ENCODE measurements at places on chromosomes 13 and 19. TPM values are rescaled to one million over a fixed set of nuclear protein-coding genes. Genes with fewer than 3 reads are reported as not detected.

DNA sequence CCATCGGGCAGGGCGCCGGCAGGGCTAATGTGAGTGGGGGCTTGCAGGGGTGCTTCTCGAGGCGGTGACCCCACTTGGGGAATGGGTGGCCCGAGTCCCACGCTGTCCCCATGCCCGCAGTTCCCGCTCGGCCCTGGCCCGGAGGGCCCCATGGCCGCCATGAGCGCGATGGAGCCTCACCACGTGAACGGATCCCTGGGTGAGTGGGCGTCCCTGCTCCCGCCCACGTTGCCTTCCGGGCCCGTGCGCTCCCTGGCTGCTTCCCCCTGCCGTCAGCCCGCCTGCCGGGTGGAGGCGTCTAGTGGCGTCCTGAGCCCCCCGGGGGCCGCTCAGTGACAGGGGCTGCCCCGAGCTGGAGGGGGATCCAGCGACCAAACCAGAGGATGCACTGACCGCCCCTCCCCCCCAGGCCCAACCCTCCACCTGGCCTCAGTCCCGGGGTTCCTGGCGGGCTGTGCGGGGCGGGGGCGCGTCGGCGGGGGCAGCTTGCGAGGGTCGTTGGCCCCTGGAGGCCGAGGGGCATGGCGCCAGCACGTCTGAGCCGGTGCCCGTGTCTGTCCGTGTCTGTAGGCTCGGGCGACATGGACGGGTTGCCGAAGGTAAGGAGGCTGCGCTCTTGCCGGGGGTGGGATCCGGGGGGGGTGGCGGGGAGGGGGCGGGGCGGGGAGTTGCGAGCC is 4.8 kb downstream of the ISYNA1 start:
- no peak for DNase-seq
- peaks cover 39% of the 10 kb centered on the region for H3K4me1 ChIP-seq
- H3K27ac ChIP-seq: no peak overlapping the region
- no peaks in the 10 kb centered on the region for H3K27me3 ChIP-seq

GRCh38 chr13:109874484-109875454 is 88.4 kb upstream of the IRS2 start:
- H3K4me3 ChIP-seq: no peak overlapping the region
- H3K27me3 ChIP-seq: peaks cover 46% of the 10 kb centered on the region
- H3K4me1 ChIP-seq: 0 out of 2 replicates have a peak, but pooled peaks cover 3% of the 10 kb centered on the region
- H3K27ac ChIP-seq: no peak overlapping the region

DNA sequence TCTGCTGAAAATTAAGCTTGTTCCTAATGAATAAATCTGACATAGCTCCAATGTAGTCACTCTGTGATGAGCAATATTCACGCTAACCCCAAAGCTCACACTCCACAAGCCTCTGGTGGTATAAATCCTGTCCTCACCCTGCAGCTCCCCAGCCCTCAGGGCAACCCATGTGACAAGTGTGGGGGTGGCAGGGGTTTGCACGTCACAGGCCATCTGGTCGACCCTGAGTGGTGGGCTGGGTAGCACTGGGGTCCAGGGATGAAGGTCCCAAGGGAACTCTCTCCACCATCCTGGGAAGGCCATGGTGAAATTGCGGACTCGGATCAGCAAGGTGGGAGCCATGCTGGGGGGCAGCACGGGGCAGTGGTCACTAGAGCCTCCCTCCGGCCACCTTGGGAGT is 100.0 kb upstream of the SOX1 start:
- no peak for DNase-seq
- H3K36me3 ChIP-seq: no peaks in the 10 kb centered on the region
- no peak overlapping the region for H3K4me3 ChIP-seq
- peaks cover 30% of the 10 kb centered on the region for H3K27me3 ChIP-seq

Gene BSG
- 577 TPM for total RNA-seq

DNA sequence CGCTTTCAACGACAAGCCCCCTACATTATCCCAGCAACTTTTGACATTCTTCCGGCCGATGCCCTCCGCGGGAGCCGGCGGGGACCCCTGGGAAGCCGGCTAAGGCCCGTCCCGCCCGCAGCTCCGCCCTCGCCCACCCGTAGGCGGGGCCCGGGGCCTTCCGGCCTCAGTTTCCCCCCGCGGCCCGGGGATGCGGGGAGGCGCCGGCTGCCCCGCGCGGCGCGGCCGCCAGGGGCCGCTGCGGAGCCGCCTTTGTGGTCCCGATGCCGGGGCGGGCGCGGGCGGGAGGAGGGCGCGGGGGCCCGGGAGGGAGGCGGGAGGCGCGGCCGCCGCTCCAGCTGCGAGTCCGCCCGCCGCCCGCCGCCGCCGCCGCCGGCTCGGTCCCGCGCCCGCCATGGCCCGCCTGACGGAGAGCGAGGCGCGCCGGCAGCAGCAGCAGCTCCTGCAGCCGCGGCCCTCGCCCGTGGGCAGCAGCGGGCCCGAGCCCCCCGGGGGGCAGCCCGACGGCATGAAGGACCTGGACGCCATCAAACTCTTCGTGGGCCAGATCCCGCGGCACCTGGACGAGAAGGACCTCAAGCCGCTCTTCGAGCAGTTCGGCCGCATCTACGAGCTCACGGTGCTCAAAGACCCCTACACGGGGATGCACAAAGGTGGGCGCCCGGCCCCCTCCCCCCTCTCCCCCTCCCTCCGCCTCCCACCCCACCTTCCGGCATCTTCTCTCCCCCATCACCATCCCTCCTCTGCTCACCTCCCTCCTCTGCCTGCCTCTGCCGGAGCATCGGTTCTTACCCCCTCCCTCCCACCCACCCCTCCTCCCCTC is at the start of gene CELF5:
TSS of gene CELF5 (plus strand) at position 316 of the 823 bp plus-strand sequence. CDS start at position 395, 79 bp downstream.
- H3K27ac ChIP-seq: no peak within 1 kb of the TSS
- H3K4me1 ChIP-seq: no peaks in the 10 kb centered on the region
- DNase-seq: no peak

GRCh38 chr13:100363874-100364273 is 224.7 kb downstream of the GGACT start:
- no peaks in the 10 kb centered on the region for H3K27me3 ChIP-seq
- no peak overlapping the region for H3K4me3 ChIP-seq
- H3K36me3 ChIP-seq: no peaks in the 10 kb centered on the region
- peak overlapping the region; percentile 85 for H3K27ac ChIP-seq
- DNase-seq: peak; percentile 83

DNA sequence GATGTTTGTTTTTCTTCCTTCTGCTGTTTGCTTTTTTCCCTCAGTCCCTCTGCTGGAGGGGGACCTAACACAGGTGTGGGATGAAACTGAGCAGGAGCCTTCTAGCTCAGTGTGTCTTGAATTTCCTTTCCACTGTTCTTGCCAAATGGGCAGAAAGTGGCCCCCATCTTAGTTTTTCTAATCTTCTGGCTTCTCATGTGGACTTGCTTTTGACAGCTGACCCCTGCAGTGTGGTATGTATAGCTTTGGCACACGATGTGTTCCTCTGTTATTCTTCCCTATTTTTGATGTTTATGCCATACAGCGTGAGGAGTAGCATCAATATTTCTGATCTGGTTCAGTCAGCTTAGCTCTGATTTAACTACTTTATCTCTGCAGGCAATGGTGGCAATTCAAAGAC is 8.3 kb downstream of the LRCH1 start:
- H3K4me3 ChIP-seq: no peak overlapping the region
- H3K36me3 ChIP-seq: no peaks in the 10 kb centered on the region
- no peak for DNase-seq
- H3K27ac ChIP-seq: no peak overlapping the region
- peaks cover 10% of the 10 kb centered on the region for H3K4me1 ChIP-seq

Gene OR7A5
- not detected for total RNA-seq

- H3K4me1 ChIP-seq: peaks cover 4% of the 10 kb centered on the region
- H3K36me3 ChIP-seq: no peaks in the 10 kb centered on the region
- no peaks in the 10 kb centered on the region for H3K27me3 ChIP-seq
- H3K4me3 ChIP-seq: no peak overlapping the region
Measured at GRCh38 chr13:34364633-34365032, 546.7 kb downstream of the RFC3 start.

- no peaks in the 10 kb centered on the region for H3K4me1 ChIP-seq
- no peaks in the 10 kb centered on the region for H3K36me3 ChIP-seq
- H3K27ac ChIP-seq: no peak overlapping the region
- no peak overlapping the region for H3K4me3 ChIP-seq
Measured at GRCh38 chr19:40921005-40921897, 39.2 kb upstream of the CYP2A7 start.

- peak overlapping the region; percentile 17 for H3K4me3 ChIP-seq
- no peak for DNase-seq
- peak overlapping the region; percentile 20 for H3K27ac ChIP-seq
- peaks cover 19% of the 10 kb centered on the region for H3K4me1 ChIP-seq
- H3K36me3 ChIP-seq: no peaks in the 10 kb centered on the region
- no peaks in the 10 kb centered on the region for H3K27me3 ChIP-seq
Measured at GRCh38 chr13:101626925-101627555, 174.6 kb downstream of the ITGBL1 start.

- peak; percentile 93 for DNase-seq
- peaks cover 70% of the 10 kb centered on the region for H3K4me1 ChIP-seq
- peaks cover 30% of the 10 kb centered on the region for H3K36me3 ChIP-seq
- H3K27ac ChIP-seq: peak overlapping the region; percentile 99
- H3K4me3 ChIP-seq: peak overlapping the region; percentile 16
- H3K27me3 ChIP-seq: no peaks in the 10 kb centered on the region
Measured at GRCh38 chr13:51729866-51730553, 74.0 kb downstream of the DHRS12 start.

GRCh38 chr19:4504297-4504701 is 14.0 kb downstream of the PLIN4 start:
- peaks cover 54% of the 10 kb centered on the region for H3K36me3 ChIP-seq
- no peak overlapping the region for H3K4me3 ChIP-seq
- no peak for DNase-seq
- H3K27ac ChIP-seq: no peak overlapping the region
- H3K27me3 ChIP-seq: no peaks in the 10 kb centered on the region
- peaks cover 15% of the 10 kb centered on the region for H3K4me1 ChIP-seq

Gene LYPD3
- total RNA-seq: not detected

DNA sequence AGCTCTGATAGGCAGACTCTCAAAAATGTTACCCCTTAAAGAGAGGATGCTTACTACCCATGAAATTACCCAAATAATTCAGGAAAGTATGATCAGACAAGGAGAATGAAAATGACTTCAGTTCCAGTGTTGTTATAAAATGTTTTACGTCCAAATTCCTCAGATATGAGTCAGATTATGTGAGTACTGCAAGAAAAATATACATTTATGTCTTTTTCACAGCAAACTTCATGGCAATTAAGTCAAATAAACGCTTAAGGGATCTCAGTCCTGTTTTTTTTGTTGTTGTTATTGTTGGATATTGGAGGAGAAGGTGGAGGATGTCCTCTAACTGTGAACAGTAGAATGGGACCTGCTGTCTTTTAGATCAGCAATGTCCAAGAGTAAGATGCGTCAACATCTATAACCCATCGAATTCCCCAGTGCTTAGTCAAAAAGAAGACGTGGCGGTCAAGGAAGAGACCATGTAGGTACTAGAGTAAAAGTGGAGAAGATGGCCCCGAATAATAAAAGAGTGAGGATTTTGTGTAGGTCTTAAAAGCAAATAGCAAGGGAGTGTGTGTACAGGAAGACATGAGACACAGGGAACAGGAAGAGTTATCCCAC is 215.4 kb upstream of the IRS2 start:
- H3K27me3 ChIP-seq: no peaks in the 10 kb centered on the region
- no peak overlapping the region for H3K4me3 ChIP-seq
- H3K4me1 ChIP-seq: peaks cover 47% of the 10 kb centered on the region
- peak overlapping the region; percentile 54 for H3K27ac ChIP-seq
- H3K36me3 ChIP-seq: no peaks in the 10 kb centered on the region
- peak; percentile 60 for DNase-seq

Gene CABP5
- total RNA-seq: not detected
